ENCODE measurements at places on chromosomes 7 and 10.

DNA sequence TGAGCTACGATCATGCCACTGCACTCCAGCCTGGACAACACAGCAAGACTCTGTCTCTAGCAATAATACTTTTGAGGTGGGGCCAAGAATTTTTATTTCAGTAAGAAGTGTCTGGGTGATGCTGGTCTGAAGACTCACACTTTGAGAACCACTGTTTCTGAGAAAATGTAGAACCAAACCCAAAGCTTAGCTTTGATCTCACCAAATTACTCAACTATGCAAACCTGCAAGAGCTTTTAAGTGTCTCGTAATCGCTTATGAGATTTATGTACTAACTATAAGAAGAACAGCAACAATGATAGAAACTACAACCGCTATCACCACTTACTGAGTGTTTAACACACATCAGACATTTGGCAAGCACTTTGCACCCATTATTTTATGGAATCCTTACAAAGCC lies 29.5 kb downstream of the APBB1IP start:
- DNase-seq = no peak

GRCh38 chr10:85311613-85312337 lies 983.4 kb downstream of the CCSER2 start:
- DNase-seq = no peak

- DNase-seq = no peak
These were observed 299.4 kb downstream of the SNX13 start for GRCh38 chr7:17640730-17641377.

DNA sequence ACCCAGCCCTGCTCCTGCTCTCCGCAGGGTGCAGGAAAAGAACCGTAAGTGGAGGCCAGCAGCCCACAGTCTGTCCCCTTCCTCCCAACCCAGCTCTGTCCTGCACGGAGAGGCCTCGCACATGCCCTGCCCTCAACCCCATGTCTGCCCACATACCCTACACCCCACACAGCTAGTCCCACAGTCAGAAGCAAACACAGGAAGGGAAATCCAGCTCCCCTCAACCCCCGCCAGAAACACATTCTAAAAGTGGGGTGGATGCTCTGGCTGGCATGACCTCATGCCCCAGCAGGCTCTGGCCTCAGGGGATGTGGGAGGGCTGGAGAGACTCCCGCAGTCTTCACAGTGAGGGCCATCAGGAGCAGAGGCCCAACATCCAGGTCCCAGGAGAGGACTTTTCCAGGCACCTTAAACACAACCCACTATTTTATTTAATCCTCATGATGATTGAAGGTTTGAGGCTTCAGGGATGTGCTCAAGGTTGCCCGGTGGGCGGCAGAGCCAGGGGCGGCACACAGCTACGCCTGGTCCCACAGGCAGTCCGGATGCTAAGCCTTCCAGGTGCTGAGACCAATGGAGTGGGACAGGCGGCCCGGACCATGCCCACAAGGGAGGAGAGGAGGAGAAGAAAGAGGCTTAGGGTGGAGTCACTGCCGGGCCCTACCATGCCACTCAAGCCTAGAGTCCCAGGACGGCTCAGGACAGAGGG lies 29.9 kb downstream of the CALML5 start:
- DNase-seq = no peak

DNA sequence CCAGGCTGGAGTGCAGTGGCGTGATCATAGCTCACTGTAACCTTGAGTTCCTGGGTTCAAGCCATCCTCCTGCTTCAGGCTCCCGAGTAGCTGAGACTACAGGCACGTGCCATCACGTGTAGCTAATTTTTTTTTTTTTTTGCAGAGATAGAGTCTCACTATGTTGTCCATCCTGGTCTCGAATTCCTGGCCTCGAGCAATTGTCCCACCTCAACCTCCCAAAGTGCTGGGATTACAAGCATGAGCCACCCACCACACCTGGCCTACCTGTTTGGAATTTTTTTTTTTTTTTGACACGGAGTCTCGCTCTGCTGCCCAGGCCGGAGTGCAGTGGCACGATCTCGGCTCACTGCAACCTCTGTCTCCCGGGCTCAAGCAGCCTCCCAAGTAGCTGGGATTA lies 117.1 kb upstream of the PARD3 start:
- DNase-seq = no peak

DNA sequence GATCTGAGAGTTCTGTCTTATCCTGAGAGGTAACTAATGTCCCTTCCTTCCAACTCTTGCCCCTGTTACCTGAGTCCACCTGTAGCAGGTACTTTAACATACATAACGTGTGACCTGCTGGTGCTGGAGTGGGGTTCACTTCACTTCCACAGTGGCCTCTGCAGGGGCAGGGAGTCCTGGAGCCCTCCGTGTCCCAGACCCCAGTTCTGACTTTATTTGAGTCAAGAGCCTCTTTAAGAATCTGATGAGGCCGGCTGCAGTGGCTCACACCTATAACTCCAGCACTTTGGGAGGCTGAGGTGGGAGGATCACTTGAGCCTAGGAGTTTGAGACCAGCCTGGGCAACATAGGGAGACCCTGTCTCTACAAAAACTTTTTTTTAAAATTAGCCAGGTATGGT lies 117.0 kb upstream of the RET start:
- DNase-seq = no peak

- no peak for DNase-seq
These were observed 43.9 kb upstream of the GPAM start for GRCh38 chr10:112227331-112227987.

- no peak for DNase-seq
These were observed 286.3 kb downstream of the FGFR2 start for GRCh38 chr10:121311812-121312443.

DNA sequence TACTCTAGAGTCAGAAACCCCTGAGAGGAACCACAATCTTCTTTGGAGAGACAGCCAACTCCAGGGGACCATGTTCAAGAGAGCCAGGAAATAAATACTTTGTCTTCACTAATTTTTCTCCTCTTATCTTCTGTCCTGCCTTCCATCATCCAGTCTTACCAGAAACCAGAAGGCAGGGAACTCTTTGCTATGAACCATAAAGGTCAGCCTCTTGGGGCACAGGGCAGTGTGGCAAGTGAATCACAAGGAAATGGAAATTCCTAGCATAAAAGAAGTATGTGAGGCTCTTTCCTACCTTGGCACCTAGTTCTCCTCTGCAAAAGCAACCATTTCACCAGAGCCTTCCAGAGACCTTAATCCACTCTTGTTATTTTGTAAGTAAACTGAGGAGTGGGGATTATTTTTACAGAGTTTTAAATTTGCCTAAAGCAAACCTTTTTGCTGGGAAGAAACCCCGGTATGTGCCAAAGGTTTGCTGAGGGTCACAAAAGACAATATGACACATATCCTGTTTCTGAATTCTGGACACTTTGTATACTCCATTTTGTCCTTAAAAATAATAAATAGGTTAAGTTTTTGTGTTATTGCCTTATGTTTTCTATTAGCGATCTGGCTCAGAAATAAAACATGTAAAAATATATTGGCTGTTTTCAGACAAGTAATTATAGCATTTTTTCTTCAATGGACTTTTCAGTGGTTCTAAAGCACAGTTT lies 87.1 kb downstream of the ADAM22 start:
- DNase-seq = no peak

DNA sequence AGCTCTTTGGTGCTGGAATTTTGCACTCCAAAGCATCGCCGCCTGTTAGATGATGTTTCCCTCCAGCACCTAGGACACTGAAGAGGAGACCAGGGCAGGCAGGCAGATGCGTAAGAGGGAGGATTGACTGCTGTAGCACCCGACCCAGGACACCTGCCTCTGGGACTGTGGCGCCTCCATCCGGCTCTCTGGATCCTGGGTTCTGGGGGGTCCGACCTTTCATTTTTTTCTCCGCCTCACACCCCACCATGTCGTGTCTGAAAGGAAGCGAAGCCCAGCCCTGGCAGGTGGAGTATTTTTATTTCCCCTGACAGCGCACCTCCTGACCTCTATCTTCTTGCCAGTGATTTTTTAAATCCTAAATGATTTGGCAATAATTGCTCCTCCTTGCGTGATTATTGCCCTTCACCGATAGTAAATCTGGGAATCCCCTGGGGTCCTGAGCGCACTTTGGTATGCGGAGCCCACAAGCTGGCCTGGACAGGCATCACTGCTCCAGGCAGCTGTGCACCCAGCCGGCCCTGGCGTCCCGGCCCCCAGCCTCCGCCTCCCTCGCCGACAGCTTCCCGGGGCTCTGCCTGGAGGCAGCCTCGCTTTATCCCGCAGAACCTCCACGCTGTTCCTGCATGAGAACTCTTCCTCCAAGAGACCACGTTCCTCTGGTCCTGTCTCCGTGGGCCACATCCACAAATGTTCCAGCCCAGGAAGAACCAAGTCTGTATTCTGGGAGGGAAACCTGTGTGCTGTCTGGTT lies 48.4 kb downstream of the LHPP start:
- DNase-seq = no peak

- no peak for DNase-seq
These were observed 39.9 kb upstream of the FGL2 start for GRCh38 chr7:77239471-77239870.

DNA sequence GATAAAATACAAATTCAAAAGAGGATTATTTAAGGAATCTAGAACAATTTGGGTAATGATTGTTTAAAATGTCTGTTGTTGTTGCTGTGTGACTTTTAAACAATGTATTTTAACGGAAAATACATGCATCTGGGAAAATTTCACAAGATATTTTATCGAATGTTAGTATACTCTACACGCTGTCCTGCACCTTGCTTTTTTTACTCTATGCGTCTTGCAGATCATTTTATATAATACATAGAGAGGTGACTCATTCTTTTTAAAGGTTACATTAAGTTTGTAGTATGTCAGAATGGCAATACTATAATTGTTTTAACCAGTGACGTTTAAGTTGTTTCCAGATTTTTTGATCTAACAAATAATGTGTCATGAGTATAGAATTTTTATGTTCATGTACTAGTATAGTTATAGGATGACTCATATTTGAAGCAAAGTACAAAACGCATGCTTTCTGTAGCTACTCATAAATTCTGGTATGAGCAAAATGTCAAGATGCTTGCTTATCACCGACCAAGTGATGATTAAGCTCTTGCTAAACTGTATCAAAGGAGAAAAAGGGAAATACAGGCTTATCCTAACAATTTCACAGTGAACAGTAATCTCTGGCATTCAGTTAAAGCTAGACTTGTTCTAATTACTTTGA lies 4.9 kb downstream of the DKK1 start:
- no peak for DNase-seq

GRCh38 chr10:14580671-14581332 lies 193.9 kb downstream of the FAM107B start:
- DNase-seq = no peak

DNA sequence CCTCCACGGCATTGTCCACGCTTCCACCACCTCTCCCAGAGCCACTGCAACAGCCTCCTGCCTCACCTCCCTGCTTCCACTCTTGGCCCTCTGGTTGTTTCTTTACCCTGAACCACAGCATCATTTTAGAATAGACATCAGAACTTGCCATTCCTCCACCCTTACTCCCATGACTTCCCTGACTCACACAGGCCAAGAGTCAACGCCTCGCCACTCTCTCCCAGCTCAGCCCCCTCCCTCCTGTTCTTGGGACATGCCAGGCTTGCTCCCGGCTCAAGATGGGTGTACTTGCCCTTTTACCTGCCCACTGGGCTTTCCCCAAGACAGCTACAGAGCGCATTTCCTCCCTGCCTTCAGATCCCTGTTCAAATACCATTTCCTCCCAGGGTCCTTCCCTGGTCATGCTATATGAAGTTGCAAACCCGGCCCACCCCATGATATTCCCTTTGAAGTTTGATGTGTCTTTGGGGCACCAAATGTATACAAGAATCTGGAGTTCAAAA lies 429.1 kb downstream of the RPS24 start:
- no peak for DNase-seq

- DNase-seq = no peak
These were observed 115.5 kb upstream of the ZMIZ1 start for GRCh38 chr10:78953113-78953798.

- DNase-seq = no peak
These were observed 51.7 kb upstream of the RET start for GRCh38 chr10:43024942-43025700.

DNA sequence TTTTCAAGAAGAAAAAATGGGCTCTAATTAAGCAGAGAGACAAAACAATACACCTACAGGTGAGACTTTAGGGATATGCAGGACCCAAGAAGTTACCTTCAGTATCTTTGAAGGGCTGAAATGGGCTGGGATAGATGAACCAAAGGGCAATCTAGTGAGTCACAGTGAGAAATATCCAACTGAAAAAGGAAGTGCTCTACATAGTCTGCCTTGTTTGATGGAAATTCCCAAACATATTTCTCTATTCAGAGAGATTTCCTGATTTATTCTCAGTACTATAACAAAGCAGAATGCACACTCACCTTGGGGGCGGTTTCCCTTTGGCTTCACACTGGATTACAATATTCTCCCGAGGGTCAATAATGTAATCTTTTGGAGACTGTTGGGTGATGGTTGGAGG lies 104.1 kb upstream of the LAMB4 start:
- no peak for DNase-seq

DNA sequence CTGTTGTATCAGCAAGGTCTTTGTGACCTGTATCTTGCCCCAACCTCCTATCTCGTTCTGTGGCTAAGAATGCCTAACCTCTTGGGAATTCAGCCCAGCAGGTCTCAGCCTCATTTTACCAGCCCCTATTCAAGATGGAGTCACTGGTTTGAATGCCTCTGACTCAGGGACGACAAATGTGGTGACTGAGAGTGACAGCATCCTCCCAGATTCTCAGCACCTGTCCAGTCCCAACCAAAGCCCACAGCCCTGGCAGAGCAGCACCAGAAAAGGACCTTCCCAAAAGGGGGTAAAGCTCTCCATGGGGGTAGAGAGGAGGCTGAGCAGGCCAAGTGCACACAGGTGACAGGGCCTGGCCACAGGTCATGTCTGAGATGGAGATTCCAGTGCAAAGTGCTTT lies 35.4 kb upstream of the GPAM start:
- no peak for DNase-seq

DNA sequence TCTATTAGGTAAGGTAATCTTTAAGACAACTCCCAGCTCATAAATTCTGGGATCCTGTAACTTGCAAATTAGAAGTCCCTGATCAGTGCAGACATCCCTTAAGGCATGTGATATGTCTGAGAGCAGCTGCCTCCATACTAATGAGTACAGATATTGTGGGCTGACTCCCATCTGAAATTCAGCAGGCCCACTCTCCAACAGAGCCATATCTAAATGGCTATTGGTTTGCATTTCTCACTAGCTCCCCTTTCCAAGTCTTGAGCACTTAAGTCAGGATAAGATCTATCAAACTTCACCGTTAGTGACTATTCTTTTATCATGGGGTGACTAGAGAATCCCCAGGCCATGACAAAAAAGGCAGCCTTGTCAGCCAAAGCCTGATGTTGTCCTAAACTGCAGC lies 785.4 kb downstream of the IPMK start:
- no peak for DNase-seq

GRCh38 chr7:112866424-112866823 lies 76.2 kb upstream of the TMEM168 start:
- DNase-seq = no peak

DNA sequence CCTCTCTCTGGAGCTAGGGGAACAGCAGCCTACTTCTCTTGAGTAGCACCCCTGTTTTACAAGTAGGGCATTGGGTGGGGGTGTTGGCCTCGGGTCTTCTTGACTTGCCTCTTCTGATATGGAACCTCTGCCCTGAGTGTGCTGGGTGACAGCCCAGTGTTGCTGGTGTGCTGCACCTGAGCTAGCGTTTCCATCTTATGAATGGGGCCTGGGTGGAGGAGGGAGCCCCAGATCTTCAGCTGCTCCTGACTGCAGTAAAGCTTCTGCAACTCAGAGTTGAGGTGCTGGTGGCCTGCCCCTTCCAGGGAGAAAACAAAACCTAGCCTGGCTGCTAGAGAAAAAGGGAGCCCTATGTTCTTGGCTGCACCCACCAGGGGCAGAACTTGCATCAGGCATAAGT lies 202.5 kb upstream of the SHH start:
- no peak for DNase-seq

GRCh38 chr10:46002916-46003693 lies 27.3 kb downstream of the NCOA4 start:
- DNase-seq = no peak
